ENCODE measurements at places on chromosomes 4 and X.

- DNase-seq, result no peak
Measured at GRCh38 chr4:123433976-123434375, 37.4 kb downstream of the SPRY1 start.

DNA sequence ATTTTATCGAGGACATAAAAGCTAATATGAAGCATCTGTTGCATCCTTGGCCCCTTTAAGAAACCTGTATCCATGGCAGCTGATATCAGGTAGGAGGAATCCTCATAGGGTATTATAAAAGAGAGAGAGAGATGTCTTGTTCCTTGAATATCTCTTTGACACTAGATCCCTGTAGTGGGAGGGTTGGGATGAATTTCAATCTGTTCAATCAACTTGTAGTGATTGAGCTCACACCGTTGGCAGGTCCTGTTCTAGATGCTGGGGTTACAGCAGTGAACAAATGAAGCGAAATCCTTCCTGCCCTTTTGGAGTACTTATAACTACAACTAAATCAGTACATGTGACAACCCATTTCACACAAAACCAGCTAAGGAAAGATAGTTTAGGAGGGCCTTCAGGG is 35.3 kb upstream of the GATB start:
- no peak for DNase-seq

DNA sequence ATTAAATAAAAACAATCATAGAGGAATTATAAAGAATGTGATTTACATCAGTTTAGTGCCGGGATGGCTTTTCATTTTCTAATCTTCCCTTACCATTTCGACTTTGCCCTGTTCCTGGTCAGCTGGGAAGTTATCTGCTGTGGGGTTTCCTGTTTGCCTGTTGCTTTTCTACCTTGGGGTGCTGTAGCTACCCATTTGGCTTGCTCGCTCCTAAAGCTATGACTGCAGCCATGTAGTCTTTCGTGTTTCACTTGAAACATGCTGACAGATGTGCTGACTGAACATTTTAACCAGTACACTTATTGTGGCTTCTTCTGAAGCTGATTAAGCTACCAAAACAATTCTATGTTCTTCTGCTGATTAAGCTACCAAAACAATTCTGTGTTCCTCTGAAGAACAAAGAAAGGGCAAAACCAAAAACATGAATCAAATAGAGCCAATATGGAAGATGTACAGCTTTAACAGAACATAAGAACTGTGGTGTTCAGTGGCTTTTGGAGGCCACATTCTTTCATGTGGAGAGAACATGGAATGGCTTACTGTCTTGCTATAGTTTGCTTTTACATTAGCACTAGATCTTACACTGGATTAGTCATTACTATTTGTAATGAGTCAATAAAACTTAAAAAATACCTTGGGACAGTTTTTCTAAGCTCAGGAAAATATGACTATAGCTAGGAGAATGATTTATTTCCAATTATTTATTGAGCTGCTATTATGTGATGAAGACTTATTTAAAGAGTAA is 440.4 kb downstream of the SPRY1 start:
- DNase-seq, result no peak

- DNase-seq, result no peak
Measured at GRCh38 chr4:10135260-10135659, 18.7 kb upstream of the WDR1 start.

- DNase-seq, result no peak
Measured at GRCh38 chr4:120801137-120801758, 121.3 kb downstream of the PRDM5 start.

GRCh38 chr4:147039976-147040575 is 94.4 kb upstream of the TTC29 start:
- DNase-seq, result no peak
